ENCODE measurements at places on chromosomes 1 and 21.

GRCh38 chr21:44686000-44686781, 4.2 kb upstream of the KRTAP12-1 start:
- DNase-seq: no peak

- DNase-seq: no peak
Measured at GRCh38 chr1:218426343-218426657, 81.2 kb downstream of the TGFB2 start.

- DNase-seq: no peak
Measured at GRCh38 chr1:182442333-182442732, 7.6 kb upstream of the RGSL1 start.

DNA sequence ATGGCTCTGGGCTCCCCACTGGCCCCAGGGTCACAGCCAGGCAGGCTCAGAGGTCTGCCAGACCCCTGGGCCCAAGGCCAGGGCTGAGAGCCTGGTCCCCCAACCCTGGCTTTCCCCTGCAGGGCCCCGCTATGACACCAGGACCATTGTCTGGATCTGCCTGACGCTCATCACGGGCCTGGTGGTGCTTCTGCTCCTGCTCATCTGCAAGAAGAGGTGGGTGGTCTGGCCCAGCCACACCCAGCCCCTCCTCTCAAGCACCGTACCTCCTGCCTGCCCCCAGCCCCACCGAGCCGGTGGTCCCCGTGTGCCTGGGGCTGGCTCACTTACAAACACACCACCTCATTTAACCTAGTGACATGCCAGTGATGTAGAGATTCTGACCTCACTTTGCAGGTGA, 31.8 kb downstream of the EPHA8 start:
- DNase-seq: no peak

- DNase-seq: no peak
Measured at GRCh38 chr1:207923561-207923960, 12.6 kb upstream of the CD34 start.

GRCh38 chr1:116693759-116694480, 26.4 kb upstream of the IGSF3 start:
- no peak for DNase-seq

- DNase-seq: no peak
Measured at GRCh38 chr1:201167041-201167991, 13.0 kb upstream of the TMEM9 start.

Measured in SK-N-DZ (cell line).